Upper lobe of left lung (tissue), 6 donors: ENCODE measurements at places on chromosomes 1 and 21. TPM values are rescaled to one million over a fixed set of nuclear protein-coding genes. Genes with fewer than 3 reads are reported as not detected.

The ADAMTS1 gene
- total RNA-seq = 37.9 TPM

The BGLAP gene
- not detected for total RNA-seq

The FMO1 gene
- 0.83 TPM for total RNA-seq

GRCh38 chr1:169193191-169193850, 86.8 kb downstream of the ATP1B1 start:
- no peak for DNase-seq

The SPATA1 gene
- not detected for total RNA-seq

GRCh38 chr1:57551476-57551875, 127.6 kb upstream of the DAB1 start:
- no peak for DNase-seq
